ENCODE measurements at places on chromosomes 5 and 9.
A peak's percentile ranks its signal among the peaks of the same experiment; 100 is the strongest.

- DNase-seq = no peak
These were observed 61.6 kb downstream of the CXXC5 start for GRCh38 chr5:139709582-139710318.

DNA sequence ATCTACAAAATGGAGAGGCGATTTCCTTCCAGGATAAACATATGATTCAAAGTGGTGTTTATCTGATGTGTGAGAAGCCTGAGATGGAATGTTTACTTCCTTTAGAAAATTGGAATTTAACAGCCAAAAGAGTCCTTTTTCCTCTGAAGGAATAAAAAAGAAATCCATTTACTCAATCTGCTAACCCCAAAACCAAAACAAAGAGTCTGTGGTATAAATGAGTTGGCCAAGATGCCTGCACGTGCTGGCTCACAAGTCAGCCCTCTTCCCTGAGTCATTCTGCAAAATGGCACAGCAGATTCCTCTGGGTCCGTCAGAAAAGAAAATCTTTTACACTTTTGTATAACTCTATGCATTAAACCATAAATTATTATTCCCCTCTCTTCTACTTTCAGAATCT, 60.8 kb downstream of the EBF1 start:
- DNase-seq = no peak

- DNase-seq = no peak
These were observed 314.4 kb downstream of the GADD45G start for GRCh38 chr9:89919171-89919681.

GRCh38 chr5:79032031-79032695, 37.3 kb downstream of the DMGDH start:
- no peak for DNase-seq

- peak; percentile 33 for DNase-seq
These were observed 5.6 kb downstream of the AMBP start for GRCh38 chr9:114072184-114073140.

GRCh38 chr9:86827893-86828292, 119.4 kb downstream of the GAS1 start:
- DNase-seq = no peak

DNA sequence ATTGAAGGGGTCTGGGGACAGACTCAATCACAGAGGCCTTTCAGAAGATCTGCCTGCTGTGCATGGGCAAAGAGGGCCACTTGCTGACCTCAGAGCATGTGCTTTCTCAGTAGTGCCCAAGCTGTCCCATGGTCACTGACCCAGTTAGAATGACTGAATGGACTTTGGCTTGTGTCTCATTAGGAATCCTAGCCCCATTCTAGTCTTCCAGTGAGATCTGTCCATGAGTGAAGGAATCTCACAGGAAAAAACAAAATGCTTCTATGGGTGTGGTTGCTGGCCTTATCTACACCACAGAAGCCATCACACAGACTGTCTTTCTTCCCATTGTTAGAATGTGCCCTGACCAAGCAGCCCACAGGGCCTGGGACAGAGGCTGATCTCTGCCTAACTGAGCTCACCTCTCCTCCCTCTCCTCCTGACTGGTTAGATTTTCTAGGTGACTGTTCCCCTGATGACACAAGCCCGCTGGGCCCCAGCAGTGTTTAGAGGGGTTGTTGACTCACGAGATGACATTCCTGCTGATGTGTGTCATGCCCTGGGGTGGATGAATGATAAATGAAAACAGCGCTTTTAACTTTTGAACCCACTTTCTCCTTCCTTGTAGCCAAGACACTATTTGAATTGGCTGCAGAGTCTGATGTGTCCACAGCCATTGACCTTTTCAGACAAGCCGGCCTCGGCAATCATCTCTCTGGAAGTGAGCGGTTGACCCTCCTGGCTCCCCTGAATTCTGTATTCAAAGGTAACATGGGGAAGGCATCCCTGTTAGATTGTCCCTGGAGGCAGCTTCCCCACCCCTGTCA, 24.8 kb downstream of the TGFBI start:
- no peak for DNase-seq

GRCh38 chr5:143170104-143170503, 233.4 kb downstream of the NR3C1 start:
- DNase-seq = no peak

DNA sequence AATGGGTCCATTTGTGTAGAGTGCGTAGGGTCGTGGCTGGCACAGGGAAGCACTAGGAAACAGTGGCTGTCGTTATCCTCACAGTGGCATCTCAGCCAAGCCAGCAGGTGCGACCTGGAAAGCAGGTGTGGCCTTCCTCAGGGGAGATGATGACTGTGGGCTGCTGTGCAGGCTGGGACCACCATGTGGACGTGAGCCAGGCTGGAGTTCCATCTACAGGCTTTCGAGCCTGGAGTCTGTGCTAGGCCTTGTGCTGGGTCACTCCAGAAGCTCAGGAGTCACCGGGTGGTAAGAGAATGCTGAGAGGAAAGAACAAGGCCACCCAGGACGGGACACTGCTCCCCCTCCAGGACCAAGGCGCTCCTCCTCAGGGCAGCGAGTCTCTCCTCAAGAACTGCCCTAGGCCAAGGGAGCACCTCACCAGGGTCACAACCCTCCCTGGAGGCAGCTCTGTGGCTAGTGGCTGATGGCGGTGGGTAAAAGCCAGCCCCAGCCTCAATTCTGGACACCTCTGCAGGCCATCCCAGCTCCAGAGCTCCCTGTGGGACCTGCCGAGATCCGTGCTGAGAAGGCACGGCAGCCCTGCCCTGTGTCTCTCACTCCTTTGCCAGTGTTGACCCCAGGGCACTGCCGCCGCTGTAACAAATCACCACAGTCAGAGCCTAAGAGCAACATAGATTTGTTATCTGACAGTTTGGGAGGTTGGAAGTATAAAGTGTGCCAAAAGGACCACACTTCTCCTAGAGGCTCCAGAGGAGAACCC, 36.0 kb downstream of the WHRN start:
- DNase-seq = no peak

DNA sequence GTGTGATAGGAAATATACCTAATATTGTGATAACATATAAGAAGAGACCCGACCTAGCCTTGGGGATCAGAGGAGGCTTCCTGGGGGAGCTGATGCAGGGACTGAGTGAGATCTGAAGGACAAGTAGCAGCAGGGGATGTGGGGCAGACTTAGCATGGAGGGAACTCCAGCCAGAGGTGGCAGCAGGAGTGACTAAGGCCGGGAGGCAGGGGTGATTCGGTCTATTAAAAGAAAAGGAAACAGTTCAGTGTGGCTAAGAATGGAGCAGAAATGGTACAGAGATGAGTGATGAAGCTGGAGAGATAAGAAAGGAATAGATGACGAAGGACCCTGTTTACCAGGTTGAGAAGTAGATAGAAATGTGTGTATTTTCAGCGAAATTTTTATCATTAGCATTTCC, 408.8 kb downstream of the ENC1 start:
- DNase-seq = no peak

DNA sequence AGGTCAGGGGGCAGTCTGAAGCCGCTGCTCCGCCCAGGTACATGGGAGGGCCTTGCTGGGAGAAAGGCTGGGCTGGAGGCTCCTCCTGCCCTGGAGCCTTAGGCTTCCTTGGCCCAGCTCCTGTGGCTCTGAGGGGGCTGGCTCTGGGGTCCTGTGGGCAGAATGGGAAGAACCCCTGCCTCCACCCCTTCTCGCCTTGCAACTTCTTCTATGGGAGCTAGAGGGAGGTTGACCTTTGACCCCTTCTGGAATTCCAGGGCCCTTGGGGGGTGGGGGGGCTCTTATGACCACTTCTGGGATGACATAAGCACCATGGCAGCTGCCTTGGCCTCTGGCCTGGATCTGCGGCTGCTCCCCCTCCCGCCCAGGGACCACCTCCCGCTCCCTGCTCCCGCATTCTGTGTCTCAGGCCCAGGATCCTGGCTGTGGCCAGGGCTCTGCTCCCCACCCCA, 32.2 kb downstream of the IER5L start:
- peak; percentile 85 for DNase-seq

- DNase-seq = no peak
These were observed 13.3 kb downstream of the ZNF474 start for GRCh38 chr5:122142480-122143164.

DNA sequence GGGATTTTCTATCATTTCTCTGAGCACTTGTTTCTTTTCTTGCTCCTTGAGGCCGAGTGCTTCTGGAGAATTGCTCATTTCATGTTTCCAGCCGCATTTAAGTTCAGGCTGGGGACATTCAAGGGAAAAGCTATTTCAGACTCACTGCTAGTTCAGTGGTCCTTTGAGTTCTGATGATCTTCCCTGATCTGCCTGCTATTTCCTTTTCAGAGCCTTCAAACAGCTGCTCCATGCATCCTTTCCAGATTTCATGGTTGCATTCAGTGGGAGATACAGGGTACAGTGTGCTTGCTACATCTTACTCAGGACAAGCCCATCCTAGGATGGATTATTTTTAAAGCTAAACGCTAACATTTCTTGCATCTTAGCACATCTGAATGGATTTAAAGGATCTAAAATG, 14.7 kb downstream of the NDUFS4 start:
- DNase-seq = no peak

DNA sequence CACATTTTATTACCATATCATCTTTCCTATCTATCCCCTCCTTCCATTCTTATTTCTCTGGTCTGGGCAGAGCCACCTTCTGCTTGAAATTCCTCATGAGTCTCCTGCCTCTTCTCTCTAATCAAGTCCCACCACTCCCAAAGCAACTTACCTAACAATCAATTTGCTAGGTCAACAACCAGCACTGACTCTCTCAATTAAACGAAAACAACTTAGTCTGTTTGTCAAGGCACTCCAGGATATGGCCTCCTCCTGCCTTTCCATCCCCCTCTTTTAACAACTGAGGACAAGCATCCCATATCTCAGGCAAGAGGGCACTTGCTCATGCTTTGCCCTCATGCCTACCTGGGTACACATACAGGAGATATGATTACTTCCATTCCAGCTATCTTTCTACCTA, 47.4 kb downstream of the HCN1 start:
- no peak for DNase-seq

DNA sequence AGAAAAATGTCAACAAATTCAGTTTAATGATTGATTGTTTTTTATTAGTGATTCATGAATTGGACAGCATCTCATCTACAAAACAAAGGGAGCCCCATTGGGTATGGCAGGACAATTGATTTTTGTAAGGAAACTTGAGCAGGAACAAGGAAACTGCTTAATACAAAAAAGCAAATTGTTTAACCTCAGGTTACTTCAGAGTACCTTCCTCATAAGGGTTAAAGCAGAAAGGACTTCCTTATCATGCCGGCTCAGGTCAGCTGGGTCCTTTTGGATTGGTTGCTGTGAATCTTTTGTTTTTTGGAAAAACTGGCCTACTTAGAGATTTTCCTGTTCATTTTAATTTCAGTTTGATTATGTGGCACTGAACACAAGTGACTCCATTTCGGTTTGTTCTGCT, 211.8 kb downstream of the ARRDC3 start:
- no peak for DNase-seq

DNA sequence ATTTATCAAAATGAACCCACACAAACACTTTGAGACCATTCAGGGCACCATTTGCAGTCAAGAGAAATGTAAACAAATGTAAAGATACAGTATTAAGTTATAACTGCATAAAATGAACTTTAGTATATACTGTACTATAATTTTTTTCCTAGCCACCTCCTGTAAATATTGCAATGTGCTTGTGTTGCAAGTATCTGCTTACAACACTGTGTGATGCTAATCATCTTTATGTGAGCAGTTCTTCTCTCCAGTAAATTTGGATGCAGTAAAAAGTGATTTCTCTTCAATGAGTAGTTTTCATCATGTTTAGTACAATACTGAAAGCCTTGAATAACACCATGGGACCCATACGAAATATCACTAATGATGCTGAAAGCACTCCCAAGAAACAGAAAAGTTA, 9.4 kb downstream of the G3BP1 start:
- no peak for DNase-seq

- DNase-seq = no peak
These were observed 19.5 kb downstream of the IL9 start for GRCh38 chr5:135876146-135876545.

DNA sequence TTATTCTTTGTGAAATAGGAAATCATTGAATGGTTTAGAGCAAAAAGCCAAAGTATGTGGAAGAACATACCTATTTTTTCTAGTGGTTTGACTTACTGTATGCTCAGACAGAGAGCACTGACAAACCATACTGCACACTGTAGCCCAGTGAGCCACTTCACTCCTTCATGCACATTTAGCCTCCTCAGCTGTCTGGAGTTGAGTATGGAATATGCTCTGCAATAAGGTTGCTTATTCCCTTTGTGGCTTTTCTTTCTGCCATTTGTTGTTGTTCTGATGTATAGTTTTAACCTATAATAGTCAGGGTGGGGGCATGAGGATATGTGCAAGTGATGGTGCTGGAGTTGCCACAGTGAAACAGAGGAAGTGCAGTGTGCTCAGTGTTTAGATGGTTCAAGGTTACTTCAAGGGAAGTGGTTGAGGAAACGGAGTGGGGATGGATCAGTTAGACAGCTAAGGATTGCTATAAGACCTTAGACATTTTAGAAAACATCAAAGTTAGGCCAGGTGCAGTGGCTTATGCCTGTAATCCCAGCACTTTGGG, 100.7 kb downstream of the CDC42SE2 start:
- no peak for DNase-seq

DNA sequence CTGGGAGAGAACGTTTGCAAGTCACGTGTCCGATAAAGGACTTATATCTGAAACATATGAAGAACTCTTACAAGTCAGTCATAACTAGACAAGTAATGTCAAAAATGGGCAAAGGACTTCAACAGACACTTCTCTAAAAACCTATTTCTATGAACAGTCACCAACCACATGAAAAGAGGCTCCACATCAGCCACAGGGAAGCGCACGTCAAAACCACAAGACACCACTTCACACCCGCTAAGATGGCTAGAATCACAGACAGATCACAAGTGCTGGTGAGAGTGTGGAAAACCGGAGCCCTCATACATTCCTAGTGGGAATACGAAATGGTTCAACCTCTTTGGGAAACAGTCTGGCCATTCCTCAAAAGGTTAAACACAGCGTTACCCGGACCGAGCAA, 11.5 kb upstream of the CARD9 start:
- no peak for DNase-seq

GRCh38 chr9:98917746-98918487, 25.8 kb upstream of the COL15A1 start:
- no peak for DNase-seq

GRCh38 chr5:111746791-111747190, 10.2 kb downstream of the NREP start:
- no peak for DNase-seq

Measured in uterus (tissue), 4 donors.